RPMI7951 (cell line): ENCODE measurements at places on chromosomes 6 and 20.

DNA sequence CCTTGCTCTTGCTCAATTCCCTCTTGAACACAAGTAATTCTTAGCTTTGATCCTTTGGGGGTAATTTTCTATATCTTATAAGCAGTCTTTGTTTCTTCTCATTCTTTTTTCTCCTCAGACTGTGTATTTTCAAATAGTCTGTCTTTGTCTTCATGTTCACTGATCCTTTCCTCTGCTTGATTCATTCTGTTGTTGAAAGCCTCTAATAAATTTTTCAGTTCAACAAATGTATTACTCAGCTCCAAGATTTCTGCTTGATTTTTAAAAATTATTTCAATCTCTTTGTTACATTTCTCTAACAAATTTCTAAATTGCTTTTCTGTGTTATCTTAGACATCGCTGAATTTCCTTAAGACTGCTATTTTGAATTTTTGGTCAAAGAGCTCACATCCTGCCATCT lies 11.5 kb downstream of the RSPH3 start:
- DNase-seq = no peak

GRCh38 chr20:62914970-62915457 lies 11.3 kb downstream of the DIDO1 start:
- DNase-seq = peak; percentile 64

DNA sequence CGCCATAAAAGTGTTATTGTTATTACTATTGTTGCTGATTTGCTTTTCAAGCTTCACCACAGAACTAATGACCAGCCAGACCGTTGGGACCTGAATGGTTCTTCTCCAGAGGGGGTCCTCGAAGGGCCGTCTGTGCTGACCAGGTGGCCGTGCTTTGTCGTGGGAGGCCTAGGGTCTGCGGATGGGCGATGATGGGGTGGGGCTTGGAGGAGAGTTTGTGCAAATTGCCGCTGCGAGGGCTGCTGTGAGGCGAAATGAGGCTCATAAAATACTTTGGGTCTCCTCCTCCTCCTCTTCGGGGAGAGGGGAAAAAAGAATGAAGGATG lies 6.0 kb upstream of the ZBTB22 start:
- no peak for DNase-seq

DNA sequence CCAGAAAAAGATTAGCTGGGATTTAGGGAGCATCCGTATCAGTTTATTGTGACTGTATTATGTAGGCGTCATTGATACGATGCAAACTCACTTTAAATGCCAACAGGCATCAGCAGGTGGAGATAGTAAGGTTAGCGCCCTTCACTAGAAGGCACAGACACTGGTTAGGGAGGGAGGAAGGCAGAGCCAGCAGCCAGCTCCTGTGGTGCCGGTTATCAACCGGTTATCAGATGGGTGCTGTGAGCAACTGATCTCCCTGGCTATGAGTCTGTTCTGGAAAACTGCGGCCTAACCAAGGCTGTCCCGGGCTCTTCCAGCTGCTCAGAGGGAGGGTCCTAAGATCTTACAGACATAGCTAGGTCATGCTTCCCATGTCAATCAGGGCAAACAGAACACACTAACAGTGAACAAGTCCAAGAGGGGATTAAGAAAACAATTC lies 47.5 kb upstream of the CD93 start:
- no peak for DNase-seq

- DNase-seq = no peak
These were observed 6.5 kb upstream of the ROS1 start for GRCh38 chr6:117432273-117432672.

GRCh38 chr6:19994909-19995308 lies 157.7 kb downstream of the ID4 start:
- no peak for DNase-seq

- DNase-seq = no peak
These were observed 226.9 kb downstream of the TBC1D7 start for GRCh38 chr6:13101409-13101808.
